ENCODE measurements at places on chromosomes 2 and 18. TPM values are rescaled to one million over a fixed set of nuclear protein-coding genes. Genes with fewer than 3 reads are reported as not detected.

Gene TUBB6
- total RNA-seq, result 135 TPM

Gene CHRND
- not detected for total RNA-seq

- DNase-seq, result no peak
Measured at GRCh38 chr2:61210332-61210981, 48.5 kb downstream of the C2orf74 start.

DNA sequence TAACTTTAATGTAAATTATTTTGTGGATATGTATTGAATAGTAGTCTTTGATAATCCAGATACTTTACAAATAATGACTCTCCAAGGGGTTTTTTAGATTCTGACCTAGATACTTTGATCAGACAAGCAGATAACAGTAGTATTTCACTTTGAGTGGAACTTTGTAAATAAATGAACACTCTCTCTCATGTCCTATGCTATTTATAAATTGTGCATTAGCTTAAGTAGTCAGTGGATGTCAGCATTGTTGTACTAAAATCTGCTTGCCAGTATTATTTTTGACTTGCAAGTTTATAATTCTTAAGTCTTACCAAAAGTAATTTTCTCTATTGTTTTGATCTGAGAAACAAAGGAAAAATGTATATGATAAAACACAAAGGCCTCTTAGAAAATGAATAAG lies 1113.1 kb upstream of the NRXN1 start:
- DNase-seq, result no peak

DNA sequence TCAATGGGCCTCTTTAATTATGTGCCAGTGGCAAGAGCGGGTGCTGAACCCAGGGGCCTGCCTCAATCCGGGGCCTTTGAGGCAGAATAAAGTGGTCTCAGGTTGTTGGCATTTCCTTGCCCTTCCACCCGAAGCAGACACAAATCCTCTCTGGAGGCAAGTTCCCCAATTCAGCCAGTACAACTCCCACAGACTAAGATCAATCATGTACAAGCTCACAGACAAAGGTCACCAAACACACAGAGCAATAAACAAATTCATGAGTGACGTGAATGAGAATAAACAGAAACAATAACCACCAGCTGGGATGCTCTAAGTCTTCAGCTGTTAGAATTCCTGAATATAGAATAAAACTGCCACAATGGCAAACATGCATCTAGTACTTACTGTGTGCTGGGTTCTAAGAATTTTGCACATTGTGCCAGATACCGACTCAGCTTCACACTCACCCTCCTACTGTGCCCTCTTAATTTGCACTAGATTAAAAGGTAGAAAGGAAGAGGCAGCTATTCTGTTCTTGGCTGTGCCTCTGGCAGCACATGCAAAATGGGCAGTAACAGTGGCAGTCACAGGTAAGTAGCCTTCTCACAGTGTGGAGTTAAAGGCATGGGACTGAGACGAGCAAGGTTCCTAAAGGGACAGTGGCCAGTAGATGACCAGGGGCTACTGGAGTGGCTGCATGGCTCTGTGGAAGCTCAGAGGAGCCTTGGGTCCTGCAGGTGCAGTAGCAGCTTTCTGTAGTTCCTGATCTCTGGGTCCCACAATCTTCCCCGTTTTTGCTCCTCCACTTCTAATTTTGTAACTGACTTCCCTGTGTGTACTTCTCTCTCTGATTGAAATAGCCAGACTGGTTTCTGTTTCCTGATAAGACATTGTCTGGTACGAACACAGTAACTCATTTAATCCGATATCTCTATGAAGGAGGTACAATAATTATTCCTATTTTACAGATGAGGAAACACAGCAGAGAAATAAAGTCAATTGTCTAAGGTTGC lies 34.6 kb upstream of the IL1B start:
- DNase-seq, result no peak
